ENCODE measurements at places on chromosomes 6 and 20.

- DNase-seq = no peak
These were observed 26.7 kb downstream of the GTSF1L start for GRCh38 chr20:43699941-43700565.

GRCh38 chr20:41476446-41476845 lies 109.8 kb upstream of the EMILIN3 start:
- DNase-seq = no peak

DNA sequence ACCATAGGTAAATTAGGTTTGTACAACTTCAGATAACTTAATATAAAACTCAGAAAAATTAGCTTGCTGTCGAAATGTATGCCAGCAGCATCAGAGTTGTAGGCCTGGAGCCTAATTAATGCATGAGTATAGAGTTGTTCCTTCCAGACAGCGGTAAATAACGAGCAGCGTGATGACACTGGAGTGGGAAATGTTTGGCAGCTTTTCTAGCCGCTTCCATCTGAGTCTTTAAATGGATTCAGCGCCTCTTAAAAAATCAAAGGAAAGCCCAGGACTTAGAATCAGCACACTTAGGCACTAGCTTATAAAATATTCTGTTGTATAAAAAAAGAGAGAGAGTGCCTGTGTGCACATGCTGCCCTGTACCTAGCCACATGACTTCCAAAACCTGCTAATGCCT lies 43.7 kb upstream of the SYNJ2 start:
- DNase-seq = no peak

DNA sequence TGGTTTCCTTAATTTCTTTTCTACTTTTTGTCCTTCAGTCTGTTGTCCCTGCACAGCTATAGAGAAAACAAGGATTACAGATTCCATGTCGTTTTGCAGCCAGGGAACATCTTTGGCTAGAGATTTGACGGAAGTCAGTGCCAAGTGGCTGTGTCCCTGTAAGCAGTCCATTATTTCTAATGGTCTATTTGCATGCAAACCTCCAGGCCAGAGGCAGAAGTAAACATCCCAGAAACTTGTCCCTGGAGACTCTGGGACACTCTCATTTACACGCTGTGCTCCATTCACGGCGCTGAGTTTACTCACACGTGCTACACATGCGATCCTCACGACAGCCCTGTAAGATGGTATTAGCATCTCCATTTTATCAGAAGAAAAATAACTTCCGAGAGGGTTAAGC lies 355.5 kb downstream of the PRKN start:
- DNase-seq = no peak

GRCh38 chr6:40378071-40378724 lies 209.0 kb downstream of the LRFN2 start:
- DNase-seq = no peak

- no peak for DNase-seq
These were observed 284.5 kb downstream of the TRDN start for GRCh38 chr6:123352279-123352678.

DNA sequence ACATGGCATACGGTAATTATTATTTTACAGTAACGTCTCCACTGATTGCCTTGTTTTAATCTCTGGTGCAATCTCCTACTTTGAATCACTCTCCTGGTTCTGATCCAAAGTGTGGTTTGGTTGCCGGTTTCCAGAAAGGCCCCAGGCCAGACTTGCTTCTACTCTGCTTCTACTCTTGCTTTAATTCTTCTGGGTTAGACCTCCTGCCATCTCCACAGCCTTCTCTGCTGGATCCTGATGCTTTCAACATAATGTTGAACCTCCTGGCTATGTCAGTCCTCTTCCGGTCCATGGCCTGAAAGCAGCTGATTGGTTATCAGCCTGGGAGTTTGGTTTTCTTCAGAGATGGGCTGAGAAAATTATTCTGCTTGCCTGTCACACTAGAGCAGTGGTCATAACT lies 266.5 kb upstream of the RIMS1 start:
- no peak for DNase-seq

DNA sequence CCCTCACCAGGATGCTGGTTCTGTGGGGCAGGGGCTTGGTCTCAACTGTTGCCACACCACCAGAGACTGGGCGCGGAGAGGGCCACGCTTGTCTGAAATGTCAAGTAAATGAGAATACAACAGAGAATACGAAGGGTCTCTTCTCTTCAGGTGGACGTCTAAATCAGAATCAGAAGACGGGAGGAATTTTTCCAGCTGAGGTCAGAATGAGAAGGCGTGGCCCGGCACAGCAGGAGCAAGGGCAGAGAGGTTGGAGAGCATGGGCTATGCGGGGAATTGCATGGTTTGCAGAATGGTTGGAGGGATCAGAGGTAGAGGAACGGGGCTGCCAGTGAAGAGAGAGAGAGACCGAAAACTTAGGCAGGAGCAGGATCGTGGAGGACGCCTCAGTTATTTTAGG lies 337.9 kb downstream of the QKI start:
- DNase-seq = no peak

DNA sequence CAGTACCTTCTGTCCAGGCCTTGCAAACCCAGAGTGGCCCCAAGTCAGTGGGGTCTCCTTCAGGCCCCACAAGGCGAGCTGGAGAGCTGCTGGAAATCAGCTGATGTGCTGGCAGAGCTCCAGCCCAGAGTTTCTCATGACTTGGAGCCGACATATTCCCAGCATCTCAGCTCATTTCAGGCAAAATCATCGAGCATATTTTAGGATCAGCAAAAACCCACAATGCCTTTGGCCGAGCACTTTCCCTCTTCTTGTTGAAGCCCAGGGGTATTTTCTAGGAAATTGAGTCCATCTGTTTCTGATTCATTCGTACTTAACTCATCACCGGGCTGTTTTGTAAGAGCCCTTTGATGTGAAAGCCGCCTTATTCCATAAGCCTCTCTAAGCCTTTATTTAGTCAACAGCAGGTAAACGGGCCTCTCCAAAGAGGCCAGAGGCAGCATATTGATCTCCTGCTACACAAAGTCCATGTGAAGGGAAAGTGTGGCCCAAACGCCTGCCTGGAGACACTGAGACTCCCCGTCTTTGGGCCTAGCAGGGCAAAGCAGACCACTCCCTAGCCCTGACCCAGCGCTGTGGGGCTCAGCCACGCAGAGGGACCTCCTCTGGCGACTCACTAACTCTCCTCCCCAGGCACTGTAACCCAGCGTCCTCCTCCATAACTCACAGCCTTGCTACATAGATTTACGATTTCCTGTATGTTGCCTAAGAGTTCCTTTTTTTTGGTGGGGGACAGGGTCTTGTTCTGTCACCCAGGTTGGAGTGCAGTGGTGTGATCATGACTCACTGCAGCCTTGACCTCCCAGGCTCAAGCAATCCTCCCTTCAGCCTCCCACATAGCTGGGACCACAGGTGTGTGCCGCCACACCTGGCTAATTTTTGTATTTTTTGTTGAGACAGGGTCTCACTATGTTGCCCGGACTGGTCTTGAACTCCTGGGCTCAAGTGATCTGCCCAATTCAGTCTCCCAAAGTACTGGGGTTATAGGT lies 12.1 kb upstream of the C20orf203 start:
- DNase-seq = no peak

GRCh38 chr6:125899726-125900182 lies 56.8 kb upstream of the HINT3 start:
- DNase-seq = no peak

DNA sequence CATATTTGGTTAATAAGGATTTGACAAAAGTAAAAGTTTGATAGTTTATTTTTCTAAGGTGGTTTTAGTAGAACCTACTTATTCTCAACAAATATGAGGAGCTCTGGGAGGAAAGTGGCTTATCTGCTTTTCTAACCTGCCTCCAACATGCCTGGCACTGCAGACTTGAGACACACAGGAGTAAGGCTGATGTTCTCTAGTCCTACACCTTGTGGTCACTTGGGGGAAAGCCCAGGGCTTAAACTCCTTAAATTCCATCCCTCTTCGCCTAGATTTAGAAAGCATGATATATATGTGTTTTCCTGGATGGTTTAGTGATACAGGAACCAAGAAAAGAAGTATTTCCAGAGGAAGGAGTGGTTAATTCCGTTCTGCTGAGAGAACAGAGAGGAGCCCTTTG lies 39.9 kb upstream of the SAMD5 start:
- no peak for DNase-seq

DNA sequence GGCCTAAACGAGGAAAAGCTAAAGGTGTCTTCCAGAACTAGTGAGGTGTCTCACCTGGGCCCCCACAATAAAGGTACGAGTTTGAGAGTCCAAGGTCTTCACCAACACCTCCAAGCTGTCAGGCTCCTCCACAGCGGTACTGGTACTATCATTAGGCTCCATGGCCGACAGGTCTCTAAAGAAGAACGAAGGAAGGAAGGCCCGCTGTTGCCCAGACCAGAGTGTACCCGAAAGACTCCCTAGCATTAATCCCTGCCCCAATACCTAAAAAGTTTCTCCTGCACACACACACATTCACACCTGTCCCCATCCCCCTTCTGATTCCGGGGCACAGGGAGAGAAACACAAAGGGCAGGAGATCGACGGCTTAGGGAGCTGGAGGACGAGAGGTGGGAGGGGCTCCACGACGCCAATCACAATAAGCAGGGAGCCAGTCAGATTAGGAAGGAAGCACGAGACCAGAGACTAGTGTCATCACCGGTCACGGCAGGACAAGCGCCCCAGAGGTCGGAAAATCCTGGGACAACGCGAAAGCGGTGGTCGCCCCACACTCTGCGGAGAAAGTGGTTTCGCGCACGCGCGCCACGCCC lies 764 bp downstream of the BAG6 start:
- peak; percentile 56 for DNase-seq

GRCh38 chr20:25537890-25538289 lies 47.4 kb downstream of the NINL start:
- DNase-seq = no peak

DNA sequence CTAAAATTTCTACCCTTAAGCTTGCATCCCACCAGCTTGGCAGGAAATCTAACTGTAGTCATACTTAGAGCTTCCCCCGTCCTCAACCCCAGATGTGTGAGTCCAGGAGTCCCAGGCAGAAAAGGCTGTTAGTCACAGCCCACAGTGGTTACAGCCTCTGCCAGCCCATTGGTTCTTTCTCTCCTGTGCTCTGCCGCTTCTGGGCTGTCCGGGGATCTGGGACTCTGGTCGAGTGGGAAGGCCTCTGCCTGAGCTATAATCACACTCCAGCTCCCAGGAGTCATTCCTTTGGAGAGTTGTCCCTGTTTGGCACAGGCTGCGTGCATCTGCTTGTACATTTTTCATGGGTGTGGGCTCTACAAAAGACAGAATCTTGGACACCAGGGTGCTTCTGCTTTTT lies 45.6 kb upstream of the FYN start:
- no peak for DNase-seq

GRCh38 chr6:97697456-97697855 lies 414.4 kb upstream of the MMS22L start:
- DNase-seq = peak; percentile 16

DNA sequence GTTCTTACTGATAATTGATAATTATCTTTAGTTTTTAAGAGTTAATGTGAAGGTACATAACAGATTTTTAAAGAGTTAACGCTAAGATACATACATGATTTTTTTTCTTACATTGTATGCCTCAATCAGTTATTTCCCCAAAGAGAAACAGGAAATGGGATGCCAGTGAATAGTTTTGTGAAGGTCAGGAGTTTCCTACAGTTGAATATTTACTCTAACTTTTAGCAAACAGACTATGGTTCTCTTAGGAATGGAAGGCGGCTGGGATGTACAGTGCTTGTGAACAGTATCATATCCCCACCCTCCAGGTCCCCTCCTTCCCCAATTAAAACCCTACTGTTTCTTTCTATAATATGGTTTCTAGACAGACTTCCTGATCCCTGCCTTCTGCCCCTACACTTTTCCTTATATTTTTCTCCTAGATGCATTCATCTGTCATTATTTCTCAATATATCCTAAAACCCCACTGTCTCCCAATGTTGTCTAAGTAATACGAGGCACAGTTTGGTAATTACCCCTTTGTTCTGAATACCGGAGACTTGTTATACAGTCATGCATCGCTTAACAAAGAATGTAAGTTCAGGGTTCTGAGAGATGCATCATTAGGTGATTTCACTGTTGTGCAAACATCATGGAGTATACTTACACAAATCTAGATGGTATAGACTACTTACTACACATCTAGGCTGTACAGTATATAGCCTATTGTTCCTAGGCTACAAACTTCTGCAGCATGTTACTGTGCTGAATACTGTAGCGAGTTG lies 29.2 kb downstream of the SLC35A1 start:
- no peak for DNase-seq
